ENCODE measurements at places on chromosomes 1 and 21.

GRCh38 chr21:35475762-35476161, 426.7 kb upstream of the RUNX1 start:
- no peak for DNase-seq

DNA sequence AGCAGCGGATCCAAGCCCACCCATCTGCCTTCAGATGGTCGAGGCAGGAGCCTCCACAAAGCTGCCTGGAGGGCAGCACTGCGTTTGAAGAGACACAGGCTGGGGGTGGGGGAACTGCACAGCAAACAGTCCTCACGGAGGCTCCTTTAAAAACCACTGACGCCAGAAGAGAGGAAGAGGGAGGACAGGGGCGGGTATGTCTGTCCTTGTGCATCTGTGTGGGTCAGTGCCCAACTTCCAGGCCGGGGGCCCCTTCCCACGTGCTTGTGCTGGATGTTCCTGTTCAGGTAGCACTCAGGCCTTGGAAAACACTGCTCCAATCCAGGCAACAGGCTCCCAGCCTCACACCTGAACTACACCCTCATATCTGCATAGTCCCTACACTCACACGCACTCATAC, 7.7 kb downstream of the AHDC1 start:
- DNase-seq, result no peak

- no peak for DNase-seq
Measured at GRCh38 chr1:206004826-206005225, 1.6 kb upstream of the RAB7B start.

- no peak for DNase-seq
Measured at GRCh38 chr1:226108935-226109828, 46.7 kb downstream of the H3-3A start.

DNA sequence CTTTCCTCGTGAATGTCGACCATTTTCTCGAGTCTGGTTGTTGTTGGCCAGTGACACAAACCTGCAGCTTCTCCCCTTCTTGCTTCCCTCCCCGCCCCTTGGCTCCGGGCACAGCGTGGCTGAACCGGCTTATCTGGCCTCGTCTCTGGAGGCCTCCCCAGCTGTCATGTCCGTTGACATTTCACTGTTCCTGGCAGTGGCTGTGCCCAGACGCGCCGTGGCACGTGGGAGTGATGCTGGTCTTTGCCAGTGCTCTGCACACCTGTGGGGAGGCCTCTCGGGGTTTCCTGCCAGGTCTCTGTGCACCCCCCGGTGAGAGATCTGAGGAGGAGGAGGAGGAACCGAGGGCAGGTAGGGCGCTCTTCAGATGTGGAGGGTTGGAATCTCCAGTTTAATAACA, 23.7 kb downstream of the SKI start:
- no peak for DNase-seq

DNA sequence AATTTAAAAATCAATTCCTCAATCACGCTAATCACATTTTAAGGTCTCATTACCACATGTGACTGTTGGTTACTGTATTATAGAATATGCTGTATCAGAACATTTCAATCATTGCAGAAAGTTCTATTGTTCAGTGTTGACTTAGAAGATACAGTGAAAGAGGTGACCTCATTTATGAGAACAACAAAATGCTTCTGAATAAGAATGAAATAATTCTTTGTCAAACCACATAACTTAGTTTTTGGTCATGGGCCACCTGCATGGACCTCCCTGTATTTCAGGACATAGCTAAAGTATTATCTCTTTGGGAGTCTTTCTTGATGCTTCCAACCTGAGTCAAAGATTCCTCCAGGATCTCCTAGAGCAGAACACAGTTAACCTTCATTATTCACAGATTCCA, 22.3 kb downstream of the MFSD2A start:
- DNase-seq, result no peak

GRCh38 chr1:96367791-96368190, 353.8 kb upstream of the PTBP2 start:
- DNase-seq, result no peak

DNA sequence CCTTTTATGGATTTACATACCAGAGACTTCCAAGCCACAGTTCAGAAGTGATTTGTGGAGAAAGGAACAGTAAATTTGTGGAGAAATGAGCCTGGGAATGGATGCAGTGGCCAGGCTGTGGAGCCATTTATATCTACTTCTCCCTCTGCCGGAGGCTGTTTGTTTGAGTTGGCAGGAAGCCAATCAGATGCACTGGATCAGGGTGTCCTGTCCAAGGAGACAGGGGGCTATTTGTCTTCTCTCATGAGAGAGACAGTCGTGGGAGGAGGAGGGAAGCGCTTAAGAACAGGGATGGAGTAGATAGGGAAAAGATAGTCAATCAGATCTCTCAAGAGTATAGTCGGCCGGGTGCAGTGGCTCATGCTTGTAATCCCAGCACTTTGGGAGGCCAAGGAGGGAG, 2.8 kb upstream of the HAPLN2 start:
- DNase-seq, result no peak

- DNase-seq, result peak; percentile 79
Measured at GRCh38 chr1:5389101-5389885, 602.9 kb downstream of the NPHP4 start.

DNA sequence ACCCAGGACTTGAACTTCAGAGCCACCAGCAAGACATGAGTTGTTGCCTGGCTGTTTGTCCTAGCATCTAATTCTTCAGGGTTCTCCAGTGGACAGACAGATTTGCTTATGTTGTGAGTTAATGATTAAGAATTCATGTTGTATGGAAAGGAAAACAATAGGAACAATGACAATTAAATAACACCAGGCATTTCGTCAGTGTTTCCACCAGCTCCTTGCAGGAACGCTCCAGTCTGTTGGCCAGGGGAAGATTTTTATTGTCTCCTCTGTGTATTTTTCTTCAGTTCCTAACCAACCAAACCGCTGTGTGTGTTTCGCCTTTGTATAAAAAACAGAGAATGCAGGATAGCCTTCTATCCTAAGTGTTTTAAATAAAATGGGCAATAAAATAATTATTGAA, 64.4 kb upstream of the PTGFR start:
- no peak for DNase-seq

DNA sequence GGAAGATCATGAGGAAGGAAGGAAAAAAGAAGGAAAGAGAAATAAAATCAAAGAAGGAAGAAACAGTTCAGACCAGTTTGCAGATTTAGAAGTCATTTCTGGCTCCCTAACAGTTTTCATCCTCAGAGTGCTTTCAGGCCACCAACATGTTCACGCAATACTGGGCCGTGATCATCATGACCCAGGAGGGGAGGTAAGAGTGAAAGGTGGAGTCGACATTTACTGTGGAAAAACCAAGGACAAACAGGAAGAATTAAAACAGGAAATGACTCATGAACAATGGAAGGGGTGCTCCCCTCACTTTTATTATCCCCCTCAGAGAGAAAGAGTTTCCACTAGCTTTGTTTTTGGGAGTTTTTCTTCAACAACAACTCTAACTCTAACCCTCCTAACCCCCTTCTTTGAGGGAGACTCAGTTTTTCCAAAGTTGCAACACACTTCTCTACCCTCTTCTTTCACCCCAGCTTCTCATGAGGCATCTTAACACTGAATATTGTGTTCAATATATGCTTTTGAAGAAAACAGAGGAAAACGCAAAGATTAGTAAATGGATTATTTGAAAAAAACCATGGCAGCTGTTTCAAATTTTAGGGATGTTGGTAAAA, 60.4 kb downstream of the VANGL2 start:
- DNase-seq, result no peak

DNA sequence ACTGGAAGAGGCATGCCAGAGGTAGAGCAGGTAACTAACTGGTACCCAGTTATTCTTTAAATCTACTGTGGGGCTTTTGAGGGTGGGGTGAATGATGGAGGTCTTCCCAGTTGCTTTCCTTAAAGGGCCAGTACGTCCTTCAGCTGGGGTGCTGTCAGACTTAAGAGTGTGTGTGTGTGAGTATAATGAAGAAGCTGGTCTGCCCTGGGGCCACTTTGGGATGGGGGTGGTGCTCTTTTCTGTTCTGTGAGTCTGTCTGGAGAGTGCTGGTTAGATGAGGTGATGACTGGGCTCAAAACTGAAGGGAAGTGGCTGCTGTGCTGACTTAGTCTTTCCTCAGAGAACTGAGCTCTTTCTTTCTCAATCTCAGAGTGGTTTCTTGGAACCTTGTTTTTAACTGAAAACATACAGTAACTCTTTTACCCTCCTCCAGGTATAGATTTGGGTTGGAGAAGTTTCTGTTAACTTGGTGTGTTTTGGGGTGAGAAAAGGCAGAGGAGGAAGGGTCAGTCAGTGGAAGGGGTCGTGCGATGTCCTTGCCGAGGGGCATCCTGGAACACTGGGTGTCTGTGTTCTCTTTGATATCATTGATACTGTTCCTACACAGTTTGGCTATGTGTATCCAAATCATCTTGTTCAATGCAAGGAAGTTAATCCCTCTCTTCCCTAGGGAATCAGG, 746 bp downstream of the MACF1 start:
- peak; percentile 25 for DNase-seq

DNA sequence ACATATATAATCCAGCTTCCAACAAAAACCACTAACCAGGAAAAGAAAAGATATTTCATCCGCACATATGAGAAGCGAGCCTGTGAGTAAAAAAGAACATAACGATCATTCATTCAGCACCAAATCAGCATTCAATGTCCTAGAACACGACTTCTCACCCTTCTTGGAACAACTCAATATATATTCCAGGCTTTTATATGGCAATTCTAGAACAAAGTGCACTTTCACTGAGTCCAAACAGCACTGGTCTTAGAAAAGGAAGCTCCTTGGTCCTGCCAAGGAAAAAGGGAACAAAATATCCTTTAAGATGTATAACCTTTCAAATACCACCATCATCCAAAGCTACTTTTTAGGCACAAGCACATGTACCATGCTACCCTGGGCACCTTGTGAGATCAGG, 44.5 kb downstream of the RPL5 start:
- DNase-seq, result no peak

- no peak for DNase-seq
Measured at GRCh38 chr21:35436899-35437298, 387.8 kb upstream of the RUNX1 start.

DNA sequence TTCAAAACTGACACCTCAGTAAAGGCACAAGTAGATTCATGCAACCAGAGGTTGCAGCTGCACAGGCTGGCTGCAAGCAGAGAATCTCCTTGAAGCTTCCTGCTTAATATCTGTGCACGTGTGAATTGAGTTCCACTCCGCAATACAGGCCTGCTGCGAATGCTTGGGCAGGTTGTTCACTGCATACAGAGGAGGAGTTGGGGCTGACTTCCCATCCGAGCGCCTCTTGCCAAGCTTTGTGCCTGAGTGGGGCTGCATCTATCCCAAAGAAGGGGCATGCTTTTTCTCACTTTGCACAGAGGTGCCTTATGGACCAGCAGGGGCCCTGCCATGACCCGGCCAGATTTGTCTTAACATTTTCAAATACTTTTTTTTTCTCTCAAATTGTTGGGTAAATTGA, 17.9 kb upstream of the PADI1 start:
- DNase-seq, result no peak

GRCh38 chr1:17725084-17725719, 29.9 kb upstream of the ACTL8 start:
- DNase-seq, result no peak

DNA sequence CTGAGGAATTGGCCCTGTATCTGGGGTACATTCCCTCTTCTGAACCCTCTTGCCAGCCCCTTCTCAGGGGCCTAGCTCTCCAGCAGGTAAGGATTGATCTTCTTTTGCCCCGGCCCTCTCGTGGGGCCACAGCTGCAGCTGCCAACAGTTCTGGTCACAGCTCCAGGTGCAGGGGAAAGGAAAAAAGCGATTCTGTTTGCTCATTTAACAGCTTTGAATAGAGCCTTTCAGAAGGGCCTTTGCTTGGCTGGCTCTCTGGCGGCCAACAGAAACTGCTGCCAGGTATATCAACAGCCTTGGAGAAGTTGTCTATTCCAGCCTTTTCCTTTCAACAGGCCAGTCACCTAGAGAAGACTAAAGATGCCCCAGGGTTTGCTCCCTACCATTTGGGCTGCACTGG, 16.1 kb upstream of the FMOD start:
- DNase-seq, result no peak
